ENCODE measurements at places on chromosomes 16 and 17. TPM values are rescaled to one million over a fixed set of nuclear protein-coding genes. Genes with fewer than 3 reads are reported as not detected.

RAB26 gene
- total RNA-seq, result 10.7 TPM

C17orf107 gene
- 7.8 TPM for total RNA-seq

PTX4 gene
- total RNA-seq, result not detected

BCO1 gene
- 0.63 TPM for total RNA-seq

HLF gene
- 0.55 TPM for total RNA-seq

GDPD3 gene
- total RNA-seq, result 0.31 TPM

CDYL2 gene
- total RNA-seq, result 1.6 TPM

DNA sequence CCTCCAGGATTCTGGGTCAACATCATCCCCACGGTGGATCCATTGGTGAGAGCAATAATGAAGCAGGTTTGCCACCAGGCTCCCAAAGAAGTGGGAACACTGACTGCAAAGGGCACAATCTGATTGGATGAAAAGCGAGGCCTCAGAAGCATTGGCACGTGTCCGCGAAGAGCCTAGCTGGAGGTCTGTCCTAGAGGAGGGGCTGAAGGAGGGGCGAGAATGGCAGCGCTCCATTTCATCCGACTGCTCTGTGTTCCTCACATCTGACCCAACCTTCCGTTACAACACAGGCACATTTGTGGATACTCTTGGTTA, 79.9 kb downstream of the MRC2 start:
- no peak for DNase-seq

DNA sequence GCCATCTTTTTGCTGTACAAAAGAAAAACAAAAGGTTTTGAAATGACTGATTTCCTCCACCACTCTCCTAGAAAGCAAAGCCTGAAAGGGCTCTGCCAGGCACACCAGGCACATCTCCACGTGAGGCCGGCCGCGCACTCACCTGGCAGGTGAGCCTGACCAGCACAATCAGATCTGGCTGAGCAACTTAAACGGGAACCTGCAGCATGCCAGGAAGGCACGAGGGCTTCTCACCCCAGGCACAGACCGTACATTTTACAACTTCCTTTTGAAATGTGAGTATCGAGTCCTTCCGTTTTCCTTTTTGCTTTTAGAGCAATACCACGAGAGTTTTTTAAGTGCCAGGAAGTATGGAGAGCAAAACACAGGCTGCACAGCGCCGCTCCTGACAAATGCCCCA, 22.5 kb downstream of the SLC38A10 start:
- DNase-seq, result no peak

DNA sequence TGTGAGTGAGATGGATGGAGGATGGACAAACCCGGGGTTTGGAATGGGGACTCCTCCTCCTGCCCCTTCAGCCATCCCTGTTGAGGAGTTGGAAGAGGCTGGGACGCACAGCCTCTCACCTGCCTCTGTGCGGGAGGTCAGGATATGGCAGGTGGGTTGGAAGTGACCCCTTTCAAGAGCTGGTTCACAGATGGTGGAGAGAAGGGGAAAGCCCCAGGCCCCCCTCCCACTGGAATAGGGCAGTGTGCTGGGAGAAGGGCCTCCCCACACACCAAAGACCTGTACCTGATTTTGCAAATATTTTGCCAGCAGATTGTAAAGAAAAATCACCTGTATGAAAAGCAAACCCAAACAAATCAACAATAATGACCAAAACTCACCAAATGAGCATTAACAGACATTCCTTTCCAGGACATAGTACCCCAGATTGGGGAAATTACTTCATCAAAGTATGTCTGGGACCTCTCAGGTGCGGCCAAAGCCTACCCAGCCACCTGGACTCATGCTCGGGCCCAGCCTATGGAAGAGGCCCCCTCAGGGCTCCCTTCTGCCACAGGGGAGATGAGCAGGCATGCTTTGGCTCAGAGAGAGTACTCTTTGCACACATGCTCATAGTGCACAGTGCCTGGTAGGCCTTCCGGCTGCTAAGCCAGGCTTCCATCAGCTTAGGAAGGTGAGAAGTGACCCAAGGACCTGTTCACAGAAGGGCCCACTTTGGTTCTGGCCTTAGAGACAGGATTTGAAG, 7.8 kb downstream of the SLC47A2 start:
- peak; percentile 33 for DNase-seq

DNA sequence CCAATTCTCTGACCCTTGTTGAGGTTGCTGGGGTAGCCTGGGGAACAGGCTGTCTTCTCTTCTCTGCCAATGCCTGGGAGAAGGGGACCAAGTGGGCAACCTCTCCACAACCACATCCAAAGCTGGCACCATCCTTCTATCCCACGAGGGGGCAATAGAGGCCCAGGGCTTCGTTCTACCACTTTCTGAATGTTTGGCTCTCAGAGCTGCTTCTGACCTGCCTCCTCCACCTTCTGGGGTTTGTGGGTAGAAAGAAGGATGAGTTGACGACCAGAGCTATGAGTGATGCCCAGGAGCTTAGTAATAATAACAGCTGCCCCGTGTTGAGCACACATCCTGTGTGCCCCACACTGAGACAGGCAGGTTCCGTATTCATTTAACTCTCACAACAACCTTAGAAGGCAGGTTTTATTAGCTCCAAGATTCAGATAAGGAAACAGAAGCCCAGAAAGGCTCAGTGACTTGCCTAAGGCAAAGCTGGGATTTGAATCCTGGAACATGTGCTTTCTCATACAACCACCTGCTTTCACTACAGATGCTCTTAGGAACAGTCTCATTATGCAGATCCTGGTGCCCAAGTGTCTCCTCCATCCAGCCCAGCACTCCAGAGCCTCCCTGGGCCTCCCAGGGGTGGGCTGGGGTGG, 11.1 kb downstream of the TSPOAP1 start:
- DNase-seq, result peak; percentile 91

- no peak for DNase-seq
These were observed 4.2 kb downstream of the BBS2 start for GRCh38 chr16:56515665-56516064.

GRCh38 chr16:75948886-75949285, 222.6 kb upstream of the CPHXL start:
- DNase-seq, result no peak

DNA sequence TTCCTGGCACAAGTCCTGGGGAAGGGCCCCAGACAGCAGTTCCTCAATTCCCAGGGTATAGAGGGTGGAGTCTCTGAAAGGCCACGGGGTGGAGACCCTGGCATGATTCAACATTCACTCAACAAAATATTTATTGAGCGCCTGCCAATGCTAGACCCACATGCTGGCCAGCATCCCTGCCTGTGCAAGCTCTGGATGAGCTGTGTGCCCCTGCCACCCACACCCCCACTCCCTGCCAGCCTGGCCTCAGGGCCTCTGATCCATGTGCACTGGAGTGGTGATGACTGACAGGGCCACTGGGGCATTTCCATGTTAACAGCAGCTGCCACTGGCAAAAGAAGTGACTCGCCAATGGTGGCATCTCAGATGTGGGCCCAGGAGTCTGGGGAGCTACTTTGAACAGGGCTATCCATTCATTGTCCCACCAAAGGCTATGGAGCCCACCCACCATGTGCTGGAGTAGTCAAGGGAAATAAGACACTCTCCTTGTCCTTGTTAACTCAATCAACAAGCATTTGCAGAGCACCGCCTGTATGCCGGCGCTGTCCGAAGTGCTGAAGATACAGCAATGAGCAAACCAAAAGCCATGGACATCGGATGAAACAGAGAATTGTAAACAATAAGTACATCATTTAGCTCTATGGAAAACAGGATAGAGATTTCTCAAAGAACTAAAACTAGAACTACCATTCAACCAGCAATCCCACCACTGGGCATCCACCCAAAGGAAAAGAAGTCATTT, 3.0 kb upstream of the PRSS22 start:
- peak; percentile 46 for DNase-seq

GRCh38 chr17:63932721-63933120, 590 bp upstream of the CD79B start:
- no peak for DNase-seq

GRCh38 chr16:9061358-9061813, 30.1 kb upstream of the HAPSTR1 start:
- DNase-seq, result no peak

DNA sequence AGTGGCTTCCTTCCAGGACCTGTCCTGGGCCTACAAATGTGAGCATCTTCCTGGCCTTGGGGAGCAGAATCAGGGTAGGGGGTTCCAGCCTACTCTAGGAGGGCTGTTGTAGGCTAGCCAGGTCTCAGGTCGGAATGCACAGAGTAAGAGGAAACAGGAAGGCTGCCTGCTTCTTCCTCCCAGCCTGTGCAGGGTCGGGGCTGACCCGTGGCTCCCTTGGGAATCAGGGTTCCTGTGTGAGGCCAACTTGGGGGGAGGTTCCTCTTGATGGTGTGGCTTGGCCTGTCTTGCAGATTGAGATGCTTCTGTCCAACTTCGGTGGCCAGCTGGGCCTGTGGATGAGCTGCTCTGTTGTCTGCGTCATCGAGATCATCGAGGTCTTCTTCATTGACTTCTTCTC, 32.3 kb downstream of the SCNN1G start:
- DNase-seq, result no peak

DNA sequence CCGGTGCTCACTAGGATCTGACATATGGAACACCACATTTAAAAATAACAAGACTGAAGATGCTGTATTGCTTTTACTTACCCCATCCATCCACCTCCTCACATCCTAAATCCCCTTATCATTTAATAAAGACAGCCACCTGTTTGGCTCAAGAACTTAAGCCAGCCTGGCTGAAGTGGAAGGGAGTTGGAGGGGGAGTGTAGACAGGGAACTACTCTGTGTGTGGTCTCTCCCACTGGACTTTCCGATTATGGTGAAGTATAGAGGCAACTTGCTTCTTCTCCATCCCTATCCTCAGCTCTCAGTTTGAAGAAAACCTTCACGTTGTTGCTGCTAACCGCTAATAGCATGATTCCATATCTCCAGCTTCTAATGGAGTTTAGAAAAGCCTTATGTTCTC, 313.4 kb downstream of the CDH11 start:
- no peak for DNase-seq

GRCh38 chr16:11639008-11639562, 29.2 kb upstream of the SNN start:
- no peak for DNase-seq

GRCh38 chr16:77840673-77841501, 52.5 kb downstream of the VAT1L start:
- DNase-seq, result no peak

- DNase-seq, result peak; percentile 46
These were observed 183.9 kb downstream of the C16orf95 start for GRCh38 chr16:87133112-87133850.

- DNase-seq, result no peak
These were observed 10.6 kb downstream of the CNTD1 start for GRCh38 chr17:42809250-42809649.

- DNase-seq, result no peak
These were observed 16.8 kb downstream of the TMEM100 start for GRCh38 chr17:55705847-55706246.

- DNase-seq, result peak; percentile 79
These were observed 16.0 kb upstream of the OR1F1 start for GRCh38 chr16:3171855-3172593.

- DNase-seq, result no peak
These were observed 126.9 kb downstream of the PARN start for GRCh38 chr16:14502932-14503741.

GRCh38 chr17:41762841-41763240, 23.7 kb downstream of the JUP start:
- DNase-seq, result no peak

GRCh38 chr16:67989322-67990017, 9.2 kb upstream of the DPEP3 start:
- peak; percentile 9 for DNase-seq

DNA sequence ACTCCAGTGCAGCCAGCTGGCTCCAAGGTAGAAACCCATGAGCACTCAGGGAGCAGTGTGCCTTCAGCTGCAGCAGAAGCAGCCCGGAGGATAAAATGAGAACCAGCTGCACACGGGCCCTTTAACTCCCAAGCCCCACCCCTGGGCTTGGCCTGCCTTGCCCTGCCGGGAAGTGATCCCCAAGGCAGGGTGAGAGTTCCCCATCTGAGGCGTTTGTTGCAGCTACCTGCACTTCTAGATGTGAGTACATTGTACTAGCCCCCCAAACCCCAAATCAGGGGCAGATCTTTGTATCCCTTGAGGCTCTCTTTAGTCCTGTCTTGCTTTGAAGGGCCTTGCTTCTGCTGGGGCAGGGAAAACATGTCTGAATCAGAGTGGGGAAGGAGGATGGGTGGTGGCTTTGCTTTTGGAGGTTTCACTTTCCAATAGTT, at the start of gene MVP:
TSS of gene MVP (plus strand) at position 192 of the 431 bp plus-strand sequence. CDS start 10,088 bp downstream, outside the sequence.
- no peak for DNase-seq

- DNase-seq, result peak; percentile 82
These were observed at the start of gene CD300A for GRCh38 chr17:74466111-74466827. TSS of gene CD300A (plus strand) at chr17:74466634. CDS start at chr17:74466704, 70 bp downstream.
